Fibroblast of skin of back (primary cell): ENCODE measurements at places on chromosomes 2 and 18.

DNA sequence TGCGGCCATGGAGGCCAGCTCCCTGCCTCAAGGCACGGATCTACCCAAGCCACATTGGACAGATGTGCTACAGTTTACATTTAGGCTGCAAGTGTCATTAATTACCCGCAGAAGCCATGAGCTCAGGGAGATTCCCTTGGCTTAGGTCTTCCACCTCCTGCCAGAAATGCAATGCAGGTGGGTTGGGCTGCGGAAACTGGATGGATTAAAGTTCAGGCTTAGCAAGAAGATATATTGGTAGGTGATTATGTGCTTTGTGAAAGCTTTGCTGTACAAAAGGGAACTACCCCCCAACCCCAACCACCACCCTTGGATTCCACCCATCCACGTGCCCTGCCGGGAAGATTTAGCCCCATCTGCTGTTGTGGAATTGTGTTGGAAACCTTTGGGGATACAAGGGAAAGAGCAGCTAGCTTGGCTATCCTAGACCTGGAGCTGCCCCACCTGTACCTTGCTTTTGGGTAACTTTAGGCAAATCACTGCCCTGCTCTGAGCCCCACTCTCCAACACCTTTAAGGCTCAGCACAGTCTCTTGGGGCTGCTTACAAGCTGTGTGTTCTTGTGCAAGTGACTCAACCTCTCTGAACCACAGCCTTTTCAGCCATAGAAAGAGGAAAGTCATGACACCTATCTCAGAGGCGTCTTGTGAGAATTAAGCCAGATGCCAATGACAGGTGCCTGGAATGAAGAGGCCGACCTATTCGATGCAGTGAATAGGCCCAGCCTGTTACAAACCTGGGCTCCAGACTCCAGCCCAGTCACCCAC, 141.6 kb upstream of the GLI2 start:
- no peak for DNase-seq

DNA sequence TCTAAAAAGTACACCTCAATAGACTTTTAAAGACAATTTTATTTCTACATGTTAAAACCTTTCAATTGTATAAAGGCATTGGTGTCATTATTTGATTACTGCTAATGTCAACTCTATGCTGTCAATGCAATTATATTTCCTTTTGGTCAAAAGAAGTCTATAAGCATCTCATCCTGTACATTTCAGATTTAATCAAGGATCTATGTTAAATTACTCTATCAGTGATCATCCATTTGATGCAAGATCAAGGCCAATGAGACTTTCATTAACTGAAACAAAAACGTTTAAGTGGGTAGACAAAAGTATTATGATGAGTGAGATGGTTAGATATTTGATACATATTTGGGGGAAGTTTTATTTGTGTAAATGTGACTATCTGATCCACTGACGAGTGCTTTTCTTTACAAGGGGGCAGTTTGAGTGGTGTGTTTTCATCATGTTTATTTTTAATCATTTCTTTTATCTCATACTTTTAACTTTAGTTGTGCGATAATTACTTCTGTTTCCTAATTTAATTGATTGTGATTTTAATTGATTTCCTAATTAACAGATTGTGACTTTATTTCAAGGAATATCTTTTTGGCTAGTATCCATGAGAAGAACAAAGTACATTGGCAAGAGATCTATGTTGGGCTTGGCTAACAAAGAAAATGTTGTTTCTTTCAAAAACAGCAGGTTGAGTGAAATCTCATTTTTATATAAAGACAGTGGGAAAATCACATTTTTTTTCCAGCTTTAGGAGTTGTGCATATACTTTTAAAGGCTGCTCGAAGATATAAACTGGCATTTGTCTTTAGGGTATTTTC, 1.1 kb downstream of the ARHGAP28 start:
- no peak for DNase-seq

DNA sequence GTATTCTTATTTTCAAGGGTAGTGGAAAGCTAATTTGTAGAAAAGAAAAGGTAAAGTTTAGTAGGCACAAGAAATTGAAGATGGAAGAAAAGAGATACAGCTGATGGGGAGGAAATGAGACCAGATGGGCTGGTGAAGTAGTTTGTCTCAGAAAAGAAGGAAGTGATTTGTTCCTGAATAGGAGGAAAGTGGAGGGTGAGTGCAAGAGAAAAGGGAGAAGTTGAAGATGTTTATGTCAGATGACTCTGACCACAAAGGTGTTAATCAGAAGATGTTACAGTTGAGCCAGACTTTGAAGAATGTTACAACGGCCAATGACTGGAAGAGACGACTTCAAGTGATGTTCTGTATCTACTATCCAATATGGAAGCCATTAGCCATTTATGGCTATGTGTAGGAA, 21.2 kb downstream of the ZSCAN30 start:
- DNase-seq, result no peak

- DNase-seq, result no peak
Observed at GRCh38 chr2:241110089-241110606, 8.1 kb upstream of the MTERF4 start.

DNA sequence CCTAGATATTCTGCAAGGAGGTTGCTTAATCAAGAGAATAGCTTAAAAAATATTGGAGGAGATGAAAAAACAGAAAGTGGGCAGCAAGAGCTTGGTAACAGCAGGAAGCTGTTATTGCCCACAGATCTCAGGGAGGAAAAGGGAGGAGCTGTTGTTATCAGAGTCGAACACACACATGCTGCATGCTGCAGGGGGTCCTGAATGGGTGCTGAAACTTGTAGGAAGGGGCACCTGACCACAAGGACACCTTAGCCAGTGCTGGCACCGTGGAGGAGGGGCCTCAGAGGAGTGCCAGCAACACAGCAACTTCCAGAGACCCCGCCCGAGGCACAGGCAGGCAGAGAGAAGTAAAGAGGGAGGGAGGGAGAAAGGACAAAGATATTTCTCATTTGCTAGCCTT, 332.9 kb downstream of the SOCS6 start:
- DNase-seq, result no peak

DNA sequence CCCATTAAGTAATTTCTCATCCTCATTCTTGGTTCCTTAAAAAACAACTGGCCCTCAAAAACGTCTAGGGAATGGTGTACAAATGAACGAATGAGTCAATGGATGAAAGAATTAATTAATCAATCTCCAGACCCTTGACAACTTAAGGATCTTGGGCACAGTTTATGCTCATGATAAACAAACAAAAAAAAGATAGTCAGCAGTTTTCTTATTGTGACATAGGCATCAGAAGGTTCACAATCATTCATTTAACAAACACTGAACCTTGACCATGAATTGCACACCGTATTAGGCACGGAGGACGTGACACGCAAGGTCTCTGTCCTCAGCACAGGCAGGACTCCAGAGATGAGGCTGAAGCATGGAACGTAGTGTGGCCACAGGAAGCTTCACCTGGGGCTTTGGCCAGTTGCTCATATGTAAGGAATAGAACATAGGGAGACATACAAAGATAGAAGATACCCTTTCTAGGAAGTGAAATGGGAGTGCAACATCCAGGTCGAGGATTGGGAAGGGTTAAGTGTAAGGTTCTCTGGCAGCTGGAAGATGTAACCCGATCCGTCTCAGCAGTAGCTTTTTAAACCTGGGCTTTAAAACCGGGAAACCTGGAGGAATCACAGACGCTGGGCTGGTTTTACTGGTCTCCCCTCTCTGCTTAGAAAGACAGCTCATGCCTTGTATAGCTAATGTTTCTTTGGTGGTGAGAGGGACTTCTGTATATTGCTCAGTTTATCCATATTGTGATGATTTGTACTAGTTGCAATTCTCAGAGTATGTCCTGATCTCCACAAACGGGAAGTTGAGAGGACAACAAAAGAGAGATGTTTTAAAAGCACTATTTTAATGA, 8.9 kb upstream of the LTBP1 start:
- peak; percentile 10 for DNase-seq

DNA sequence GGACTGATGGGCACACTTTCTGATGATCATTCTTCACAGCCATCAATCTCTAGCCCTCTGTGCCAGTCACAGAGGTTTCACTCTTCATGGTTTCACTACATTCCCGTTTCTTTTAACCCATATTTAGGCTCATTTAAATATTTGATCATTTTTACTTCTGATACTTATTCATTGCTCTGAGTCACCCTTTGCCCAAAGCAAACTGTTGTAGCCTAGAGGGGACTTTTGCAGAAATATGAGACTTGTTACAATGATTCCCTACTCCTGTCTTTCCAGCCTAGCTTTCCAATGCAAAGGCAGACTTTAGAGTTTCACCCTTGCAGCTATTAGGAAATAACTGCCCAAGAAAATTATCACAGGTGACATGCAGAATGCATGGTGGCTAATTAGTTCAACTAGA, 444.2 kb downstream of the PTPRM start:
- no peak for DNase-seq

GRCh38 chr2:8177566-8177965, 504.3 kb upstream of the ID2 start:
- no peak for DNase-seq

DNA sequence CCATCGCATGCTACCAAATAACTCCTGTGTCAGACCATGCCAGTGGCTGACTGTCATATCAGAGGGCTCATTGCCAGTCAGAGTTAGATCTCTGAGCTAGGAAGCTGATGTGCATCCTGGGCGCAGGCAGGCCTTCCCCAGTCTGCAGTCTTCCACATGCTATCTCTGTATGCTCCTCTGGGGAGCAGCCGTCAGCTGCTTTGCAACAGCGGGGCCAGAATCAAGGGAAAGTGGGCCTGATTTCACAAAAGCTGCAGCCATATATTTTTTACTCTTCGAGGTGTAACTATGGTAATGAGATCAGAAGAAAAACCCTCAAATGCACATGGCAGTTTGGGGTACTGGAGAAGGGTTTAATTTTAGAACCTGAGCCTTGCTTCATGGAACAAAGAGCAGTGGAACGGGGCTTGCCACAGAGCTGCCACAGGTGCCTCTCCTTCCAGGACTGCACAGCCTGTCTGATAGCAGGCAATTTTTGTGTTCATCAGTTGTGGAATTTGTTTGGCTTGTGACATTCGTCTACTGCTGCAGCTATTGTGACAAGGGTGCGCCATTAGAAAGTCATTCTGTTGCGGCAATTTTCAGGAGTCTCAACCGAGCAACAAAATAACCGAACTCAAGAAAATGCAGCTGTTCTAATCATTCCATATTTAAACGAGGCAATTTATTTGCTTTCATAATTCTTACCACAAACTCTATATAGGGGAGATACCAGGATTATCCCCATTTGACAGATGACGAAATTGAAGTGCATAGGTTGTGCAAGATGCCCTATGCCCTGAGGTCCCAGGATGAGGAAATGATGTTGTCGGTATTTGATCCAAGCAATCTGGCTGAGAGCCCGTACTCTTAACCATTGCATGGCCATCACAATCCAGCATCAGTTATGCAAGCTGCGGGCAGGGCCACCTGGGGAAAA, 109.6 kb upstream of the CYRIA start:
- peak; percentile 1 for DNase-seq

- DNase-seq, result no peak
Observed at GRCh38 chr2:217717646-217718045, 285.1 kb downstream of the TNS1 start.

DNA sequence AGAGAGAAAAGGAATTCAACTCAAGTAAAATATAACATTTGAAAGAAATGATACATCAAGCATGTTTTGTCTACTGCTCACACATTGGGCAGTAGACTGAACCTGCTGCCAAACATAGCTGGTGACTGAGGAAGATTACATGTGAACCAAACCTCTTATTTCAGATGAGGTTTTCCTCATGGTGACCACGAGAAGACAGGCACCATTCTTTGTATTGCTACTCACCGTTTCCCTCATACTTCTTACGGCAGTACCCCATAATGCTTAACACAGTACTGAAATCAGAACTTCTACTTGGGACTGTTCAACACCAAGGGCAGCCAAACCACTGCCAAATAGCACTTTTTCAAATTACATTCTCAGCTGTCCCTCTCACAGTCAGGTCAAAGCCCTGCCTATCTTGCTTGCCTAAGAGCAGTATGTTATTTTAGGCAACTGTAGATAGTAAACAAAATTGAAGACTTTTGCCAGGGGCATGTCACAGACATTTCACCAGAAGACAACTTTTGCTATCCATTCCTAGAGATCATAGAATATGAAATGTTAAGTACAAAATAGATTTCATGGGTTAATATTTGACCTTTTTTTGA, 167.1 kb upstream of the DOK6 start:
- peak; percentile 39 for DNase-seq

GRCh38 chr2:140349695-140350094, 1569.5 kb upstream of the NXPH2 start:
- DNase-seq, result no peak

DNA sequence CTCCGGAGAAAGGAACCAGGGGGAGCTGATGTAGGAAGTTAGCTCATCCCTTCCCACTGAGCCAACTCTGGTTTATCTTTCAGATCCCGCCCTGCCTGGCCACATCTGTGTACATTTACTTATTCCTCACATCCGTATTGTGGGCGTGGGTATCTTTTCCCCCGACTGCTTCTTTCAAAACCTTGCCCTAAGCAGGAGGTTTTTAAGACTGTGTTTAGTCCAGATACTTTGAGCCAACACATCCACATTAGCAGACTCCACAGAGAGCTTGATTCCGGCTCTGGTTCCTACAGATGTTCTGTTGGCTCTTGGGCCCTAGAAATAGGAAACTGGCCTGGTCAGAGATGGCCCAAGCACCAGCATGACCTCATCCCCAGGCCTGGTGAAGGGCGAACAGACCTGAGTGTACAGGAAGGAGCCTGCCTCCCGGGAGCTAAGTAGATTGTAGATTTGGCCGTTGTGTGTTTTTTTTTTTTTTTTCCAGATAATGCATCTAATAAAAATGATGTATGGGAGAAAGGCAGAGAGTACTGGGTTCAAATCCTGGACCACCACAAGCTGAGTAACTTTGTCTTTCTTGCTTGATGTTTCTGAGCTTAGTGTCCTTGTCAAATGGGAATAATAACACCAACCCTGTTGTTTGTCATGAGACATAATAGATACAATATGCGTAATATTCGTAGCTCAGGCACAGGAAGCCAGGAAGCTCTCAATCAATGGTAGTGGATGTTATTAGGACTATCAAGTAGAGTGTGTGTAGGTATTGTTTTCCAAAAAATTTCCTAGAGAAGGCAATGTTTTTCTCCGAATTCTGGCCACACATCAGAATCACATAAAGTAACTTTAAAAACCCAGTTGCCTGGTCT, 92.3 kb downstream of the PRKCE start:
- peak; percentile 54 for DNase-seq

DNA sequence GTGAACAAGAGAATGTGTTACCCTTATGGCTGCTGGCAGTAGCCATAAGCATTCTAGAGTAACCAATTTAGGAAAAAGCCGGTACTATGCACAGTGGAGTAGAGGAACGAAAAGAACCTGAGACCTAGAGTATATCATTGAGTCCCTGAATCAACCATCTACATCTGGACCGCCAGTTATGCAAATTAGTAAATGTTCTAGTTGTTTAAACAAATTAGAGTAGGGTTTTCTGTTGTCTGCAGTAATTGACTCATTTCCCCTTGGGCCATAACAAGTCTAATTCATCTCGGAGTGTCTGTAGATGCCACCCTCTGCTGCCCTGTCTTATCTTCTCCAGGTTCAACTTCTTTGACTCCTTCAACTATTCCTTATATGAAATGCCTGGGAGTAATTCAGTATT, 60.1 kb upstream of the CAPN13 start:
- DNase-seq, result no peak
